Tongue (tissue), 3 donors: ENCODE measurements at places on chromosomes 5 and 9.
A peak's percentile ranks its signal among the peaks of the same experiment; 100 is the strongest.

GRCh38 chr5:158492136-158492535 lies 607.6 kb downstream of the EBF1 start:
- no peak for DNase-seq

GRCh38 chr9:129909851-129910250 lies 74.6 kb downstream of the USP20 start:
- DNase-seq: no peak

GRCh38 chr9:35728041-35728971 lies 3.7 kb downstream of the TLN1 start:
- peak; percentile 79 for DNase-seq

GRCh38 chr9:117359910-117360309 lies 54.9 kb downstream of the ASTN2 start:
- DNase-seq: peak; percentile 12

- DNase-seq: no peak
These were observed 252.3 kb upstream of the ADRA1B start for GRCh38 chr5:159663986-159664385.

DNA sequence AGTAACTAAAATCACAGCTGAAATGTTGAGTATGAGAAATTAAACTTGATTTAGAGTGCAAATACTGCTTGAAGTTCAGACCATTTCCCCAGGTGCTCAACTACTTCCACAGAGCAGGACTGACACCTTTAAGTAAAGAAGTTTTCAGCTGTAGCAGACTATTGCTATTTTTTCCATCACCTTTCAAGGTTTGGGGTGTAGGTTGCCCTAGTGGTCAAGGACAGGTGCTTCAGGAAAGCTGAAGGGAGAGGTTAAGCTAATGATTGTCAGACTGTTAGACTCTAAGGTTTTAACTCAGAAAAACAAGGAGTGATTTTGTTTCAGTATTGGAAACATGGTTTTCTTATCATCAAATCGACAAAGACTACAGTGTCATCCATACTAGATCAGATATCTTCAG lies 162.1 kb downstream of the CCDC192 start:
- no peak for DNase-seq

GRCh38 chr9:4743131-4743875 lies 2.3 kb upstream of the AK3 start:
- no peak for DNase-seq

GRCh38 chr9:38363589-38363925 lies 28.9 kb upstream of the ALDH1B1 start:
- DNase-seq: no peak
